ENCODE measurements at places on chromosomes 11 and 22.

DNA sequence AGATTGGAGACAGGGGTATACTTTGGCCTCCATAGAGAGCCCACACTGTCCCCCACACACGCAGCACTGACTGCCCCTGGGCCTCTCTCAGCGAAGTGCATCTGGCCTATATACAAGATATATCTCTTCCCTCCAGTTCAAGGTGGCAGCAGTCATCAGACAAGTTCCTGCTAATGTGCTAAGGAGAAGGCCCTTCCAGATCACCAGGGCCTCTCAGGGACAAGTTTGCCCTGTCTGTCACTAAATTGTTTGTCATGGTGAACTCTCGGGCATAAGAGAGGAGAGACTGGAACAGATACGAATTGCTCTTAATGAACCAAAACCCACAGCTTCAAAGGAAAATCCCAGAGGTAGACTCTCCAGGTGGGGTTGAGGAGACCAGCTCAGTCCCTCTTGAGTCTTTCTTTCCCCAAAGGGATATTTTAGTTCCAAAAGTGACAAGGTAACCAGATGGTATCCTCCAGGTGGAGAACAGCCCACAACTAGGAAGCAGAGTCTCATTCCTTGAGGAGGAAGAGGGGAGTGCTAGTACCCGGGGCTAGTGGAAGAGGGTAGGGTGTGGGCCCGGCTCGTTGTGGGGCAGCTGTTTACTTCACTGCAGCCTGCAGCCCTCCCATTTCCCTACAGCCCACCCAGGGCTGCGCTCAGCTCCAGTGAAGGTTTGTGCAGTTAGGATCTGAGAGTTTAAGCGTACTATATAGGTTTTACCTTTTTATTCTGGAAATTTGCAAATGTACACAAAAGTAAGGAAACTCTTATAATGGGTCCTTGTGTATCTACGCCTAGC, 2.2 kb upstream of the SLC35C1 start:
- no peak for DNase-seq

DNA sequence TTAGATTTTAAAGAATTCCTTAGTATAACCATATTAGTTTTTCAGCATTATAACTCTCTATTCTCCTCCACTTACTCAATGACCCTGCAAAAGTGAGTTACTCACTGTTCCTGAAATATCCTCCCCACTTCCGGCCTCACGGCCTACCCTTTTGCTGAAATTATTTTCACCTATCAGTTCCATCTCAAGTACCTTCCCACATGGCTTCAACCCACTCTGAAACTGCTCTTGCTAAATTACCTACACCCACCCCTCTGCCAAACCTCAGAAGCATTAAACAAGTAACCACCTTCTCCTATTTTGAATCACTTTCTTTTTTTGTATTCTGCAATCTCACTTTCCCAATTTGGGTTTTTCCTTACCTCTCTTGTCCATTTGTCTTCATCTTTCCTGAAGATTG, 37.7 kb downstream of the OR5P2 start:
- DNase-seq = no peak

DNA sequence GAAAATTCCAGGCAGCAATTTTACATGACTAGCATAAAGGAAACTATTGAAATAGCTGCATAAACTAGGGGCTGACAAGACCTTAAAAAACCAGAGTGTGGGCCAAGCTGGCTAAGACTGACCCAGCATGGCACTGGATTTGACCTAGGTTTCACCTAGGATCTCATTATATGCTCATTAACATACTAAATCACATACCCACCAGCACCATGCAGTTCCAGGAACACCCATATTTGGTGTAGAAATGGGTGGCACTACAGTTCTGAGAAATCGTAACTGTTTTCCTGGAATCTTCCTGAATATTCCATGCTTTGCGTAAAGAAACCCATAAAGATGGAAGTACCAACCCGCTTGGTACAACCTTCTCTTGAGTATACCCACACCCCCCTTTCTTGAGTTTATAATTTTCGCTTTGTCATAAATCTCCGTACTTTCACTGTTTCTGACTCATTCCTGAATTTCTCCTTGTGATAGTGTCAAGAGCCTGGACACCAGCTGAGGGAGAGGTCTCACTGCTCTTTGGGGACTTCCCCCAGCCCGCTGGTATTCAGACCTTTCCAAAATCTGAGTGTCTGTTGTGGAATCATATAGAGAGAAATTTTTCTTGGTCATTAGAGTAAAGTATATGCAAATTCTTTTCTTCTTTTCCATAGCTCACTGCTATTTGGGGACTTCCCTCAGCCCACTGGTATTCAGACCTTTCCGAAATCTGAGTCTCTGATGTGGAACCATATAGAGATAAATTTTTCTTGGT, 55.1 kb downstream of the MTMR3 start:
- no peak for DNase-seq

- no peak for DNase-seq
Measured at GRCh38 chr11:83951521-83951920, 665.4 kb upstream of the CCDC90B start.

DNA sequence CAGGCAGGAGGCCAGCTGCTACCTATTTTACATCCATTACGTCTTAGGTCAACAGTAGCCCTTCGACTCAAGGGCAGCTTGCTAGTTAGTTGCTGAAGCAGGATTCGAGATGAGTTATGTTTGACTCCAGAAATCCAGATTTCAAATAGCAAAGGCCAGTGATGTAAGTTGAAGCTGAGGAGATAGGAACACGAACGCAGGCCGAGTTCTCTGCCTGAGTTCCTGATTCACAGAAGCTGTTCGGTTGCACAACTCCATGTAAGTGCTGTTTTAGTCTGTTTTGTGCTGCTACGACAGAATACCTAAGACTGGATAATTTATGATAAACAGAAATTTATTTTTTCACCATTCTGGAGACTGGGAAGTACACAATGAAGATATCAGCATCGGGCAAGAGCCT, 111.2 kb downstream of the SLC1A2 start:
- no peak for DNase-seq

GRCh38 chr11:20854215-20854955, 185.0 kb downstream of the NELL1 start:
- DNase-seq = no peak

- DNase-seq = no peak
Measured at GRCh38 chr11:102385085-102386007, 38.3 kb downstream of the BIRC2 start.

- DNase-seq = peak; percentile 29
Measured at GRCh38 chr11:36699271-36699670, 101.2 kb upstream of the RAG2 start.

GRCh38 chr22:19869497-19870152, 15.0 kb upstream of the GNB1L start:
- DNase-seq = no peak

- no peak for DNase-seq
Measured at GRCh38 chr22:17095538-17095937, 10.7 kb downstream of the IL17RA start.

DNA sequence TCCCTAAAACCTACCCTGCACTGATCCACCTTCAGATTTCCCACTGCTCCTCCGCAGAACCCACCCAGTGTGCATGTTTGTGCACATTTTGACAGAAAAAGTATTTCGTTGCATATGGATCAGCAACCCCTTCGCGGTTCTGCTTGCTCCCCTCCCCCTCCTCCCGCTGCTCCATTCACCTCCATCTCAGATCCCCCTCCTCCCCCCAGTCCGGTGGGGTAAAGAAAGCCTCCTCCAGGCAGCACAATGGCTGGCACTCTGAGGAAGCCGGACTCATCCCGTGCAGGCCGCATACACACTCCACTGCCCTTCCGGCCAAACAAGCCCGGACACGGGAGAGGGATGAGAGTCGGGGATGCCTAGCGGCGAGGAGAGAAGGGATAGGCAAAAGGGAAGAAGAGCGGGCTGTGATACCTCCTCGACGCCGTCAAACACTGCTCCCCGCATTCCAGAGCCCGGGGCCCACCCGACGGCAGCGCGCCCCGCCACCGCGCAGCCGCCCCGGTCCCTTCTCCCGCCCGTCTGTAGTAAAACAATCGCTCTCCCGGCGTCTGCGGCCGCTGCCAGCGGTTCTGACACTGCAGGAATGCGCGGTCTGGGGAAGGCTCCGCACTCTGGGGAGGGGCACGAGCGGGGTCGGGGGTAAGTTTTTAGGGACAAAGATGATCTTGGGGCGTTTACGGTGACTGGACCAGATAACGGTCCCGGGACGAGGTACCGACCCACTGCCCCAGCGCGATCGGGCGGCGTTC, 915 bp downstream of the FEZ1 start:
- no peak for DNase-seq

DNA sequence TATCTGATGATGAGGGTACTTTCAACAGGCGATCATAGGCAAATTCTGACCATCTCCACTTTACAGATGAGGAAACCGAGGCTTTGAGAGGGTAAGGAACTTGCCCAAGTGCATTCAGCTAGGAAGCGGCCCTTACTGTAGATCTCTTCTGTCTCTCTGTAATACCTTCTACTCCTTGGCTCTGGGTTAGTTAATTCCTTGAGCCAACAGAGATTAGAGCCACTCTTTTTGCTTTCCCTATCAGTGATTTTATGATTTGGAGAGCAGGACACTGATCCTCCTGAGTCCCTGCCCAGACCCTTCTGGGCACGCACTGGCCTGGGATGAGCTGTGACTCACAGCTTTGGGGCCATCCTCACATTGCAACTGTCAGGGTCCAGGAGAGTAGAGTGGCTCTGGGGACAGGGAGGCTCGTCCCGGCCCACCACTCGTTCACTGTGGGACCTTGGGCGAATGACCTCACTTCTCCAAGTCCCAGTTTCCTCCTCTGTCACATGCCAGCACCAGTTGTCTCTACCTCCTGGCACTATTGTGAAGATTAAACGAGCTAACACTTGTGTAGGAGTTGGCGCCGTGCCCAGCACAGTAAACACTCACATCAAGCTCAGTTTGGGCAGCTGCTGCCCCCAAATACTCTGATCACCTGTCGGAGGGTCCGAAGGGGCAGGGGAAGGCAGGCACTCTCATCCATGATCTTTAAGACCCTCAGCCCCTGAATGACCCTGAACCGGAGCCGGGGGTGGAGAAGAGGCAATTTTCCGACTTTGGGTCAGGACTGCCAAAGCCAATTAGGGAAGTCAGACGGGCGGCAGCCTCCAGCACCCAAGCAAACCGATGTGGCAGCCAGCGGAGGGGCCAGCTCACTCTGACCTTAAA, 235.0 kb downstream of the MIAT start:
- DNase-seq = no peak

- no peak for DNase-seq
Measured at GRCh38 chr22:17734187-17734586, 40.1 kb downstream of the BID start.

- DNase-seq = no peak
Measured at GRCh38 chr11:8689726-8690255, 7.2 kb downstream of the RPL27A start.

GRCh38 chr11:10285148-10285802, 8.7 kb downstream of the SBF2 start:
- no peak for DNase-seq

- no peak for DNase-seq
Measured at GRCh38 chr11:46142561-46142960, 21.3 kb upstream of the PHF21A start.

DNA sequence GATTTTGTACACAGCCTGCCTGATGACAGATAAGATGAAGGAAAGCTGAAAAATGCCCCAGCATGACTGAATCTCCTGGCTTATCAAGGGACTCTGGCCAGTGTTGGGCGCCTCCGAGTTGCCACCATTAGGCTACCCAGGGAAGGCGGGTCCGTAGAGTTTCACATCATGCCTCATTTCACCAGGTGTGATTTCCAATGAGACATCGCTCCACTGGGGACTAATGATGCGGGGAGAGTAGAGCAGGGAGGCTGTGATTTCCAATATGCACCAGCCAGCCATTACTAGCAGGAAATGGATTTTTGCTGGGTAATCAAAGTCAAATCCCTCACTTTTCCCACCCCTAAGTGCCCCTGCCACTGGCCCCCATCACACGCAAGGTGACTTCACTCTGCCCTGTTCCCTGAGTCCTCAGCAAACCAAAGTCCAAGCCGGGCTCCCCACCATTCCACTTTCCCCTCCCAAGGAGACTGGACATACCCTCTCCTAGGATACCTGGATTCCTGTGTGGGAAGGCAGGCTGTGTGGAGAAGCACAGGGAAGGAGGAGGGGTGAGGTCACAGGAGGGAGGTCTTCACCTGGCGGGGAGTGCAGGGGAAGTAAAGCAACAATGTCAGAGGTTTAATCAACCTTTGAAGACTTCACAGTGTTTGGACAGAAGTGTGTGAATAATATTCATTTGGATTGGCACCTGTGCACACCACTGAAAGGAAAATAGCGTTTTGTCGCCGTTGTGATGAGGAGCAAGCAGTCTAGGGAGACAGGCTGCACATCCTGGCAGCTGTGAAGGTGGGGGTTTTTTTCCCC, 613.3 kb upstream of the CADM1 start:
- no peak for DNase-seq

GRCh38 chr11:117477721-117478120, 150.1 kb downstream of the CEP164 start:
- DNase-seq = no peak

DNA sequence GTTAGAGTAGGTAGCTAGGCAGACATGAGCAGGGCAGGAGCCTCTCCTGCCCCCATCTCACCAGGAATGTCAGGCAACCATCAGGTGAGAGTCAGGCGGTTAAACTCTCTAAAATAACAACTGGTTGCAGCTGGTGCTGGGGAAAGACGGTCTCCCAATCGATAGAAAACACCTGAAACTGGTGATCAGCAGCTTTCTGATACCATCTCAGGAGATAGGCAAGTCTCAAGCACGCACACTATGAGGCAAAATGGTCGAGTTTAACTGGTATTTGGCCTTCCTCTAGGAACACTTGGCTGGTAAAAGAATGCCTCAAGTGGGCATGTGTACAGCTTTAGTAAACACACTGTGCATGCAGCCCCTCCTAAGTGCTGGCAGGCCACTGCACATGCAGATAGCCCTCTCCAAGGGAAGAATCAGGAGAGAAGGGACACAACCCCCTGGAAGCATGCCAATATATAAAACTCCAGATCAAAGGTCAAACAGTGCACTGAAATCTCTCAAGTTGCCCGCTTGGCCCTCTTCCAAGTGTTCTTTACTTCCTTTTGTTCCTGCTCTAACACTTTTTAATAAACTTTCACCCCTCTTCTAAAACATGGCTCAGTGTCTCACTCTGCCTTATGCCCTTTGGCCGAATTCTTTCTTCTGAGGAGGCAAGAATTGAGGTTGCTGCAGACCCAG, 88.7 kb downstream of the USP35 start:
- no peak for DNase-seq

- DNase-seq = no peak
Measured at GRCh38 chr11:89433278-89433677, 57.9 kb downstream of the NOX4 start.

- DNase-seq = no peak
Measured at GRCh38 chr11:11148596-11148995, 204.5 kb downstream of the CSNK2A3 start.

DNA sequence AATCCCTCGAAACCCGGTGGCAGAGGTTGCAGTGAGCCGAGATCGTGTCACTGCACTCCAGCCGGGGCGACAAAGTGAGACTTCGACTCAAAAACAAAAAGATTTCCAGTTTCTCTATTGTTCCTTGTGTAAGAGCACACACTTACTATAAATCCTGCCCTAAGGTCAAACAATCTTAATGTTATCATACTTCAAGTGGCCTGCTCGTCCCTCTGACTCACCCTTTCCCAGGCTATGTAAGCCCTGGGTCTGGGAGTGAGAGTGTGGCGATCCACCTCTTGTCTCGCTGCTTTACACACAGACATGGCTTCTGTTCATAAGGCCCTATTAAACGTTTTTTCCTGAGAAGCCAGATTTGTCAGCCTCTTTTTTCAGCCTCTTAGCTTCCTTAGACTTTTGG, 24.4 kb upstream of the A4GALT start:
- DNase-seq = no peak

GRCh38 chr11:121814962-121815361, 301.1 kb downstream of the BLID start:
- DNase-seq = no peak

Data from NCI-H187 (cell line).